ENCODE measurements at places on chromosomes 12 and 14.

GRCh38 chr12:70246580-70246979 lies 3.3 kb downstream of the CNOT2 start:
- DNase-seq = no peak

DNA sequence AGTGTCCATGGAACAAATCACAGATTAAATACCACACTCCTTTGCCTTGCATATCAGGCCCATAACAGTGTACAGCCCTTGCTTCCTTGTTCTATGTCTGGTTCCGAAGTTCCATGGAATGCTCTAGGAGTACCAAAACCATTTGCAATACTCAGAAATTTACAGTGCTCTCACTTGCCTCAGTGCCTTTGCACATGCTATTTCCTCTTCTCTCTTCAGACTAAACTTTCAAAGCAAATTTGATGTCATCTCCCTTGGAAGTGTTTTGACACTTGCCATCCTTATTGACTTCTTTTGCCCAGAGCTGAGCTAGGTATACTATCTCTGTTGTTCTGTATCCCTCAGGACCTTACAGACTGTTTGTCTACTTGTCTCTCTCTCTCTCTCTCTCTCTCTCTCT lies 6.1 kb downstream of the ANO4 start:
- no peak for DNase-seq

DNA sequence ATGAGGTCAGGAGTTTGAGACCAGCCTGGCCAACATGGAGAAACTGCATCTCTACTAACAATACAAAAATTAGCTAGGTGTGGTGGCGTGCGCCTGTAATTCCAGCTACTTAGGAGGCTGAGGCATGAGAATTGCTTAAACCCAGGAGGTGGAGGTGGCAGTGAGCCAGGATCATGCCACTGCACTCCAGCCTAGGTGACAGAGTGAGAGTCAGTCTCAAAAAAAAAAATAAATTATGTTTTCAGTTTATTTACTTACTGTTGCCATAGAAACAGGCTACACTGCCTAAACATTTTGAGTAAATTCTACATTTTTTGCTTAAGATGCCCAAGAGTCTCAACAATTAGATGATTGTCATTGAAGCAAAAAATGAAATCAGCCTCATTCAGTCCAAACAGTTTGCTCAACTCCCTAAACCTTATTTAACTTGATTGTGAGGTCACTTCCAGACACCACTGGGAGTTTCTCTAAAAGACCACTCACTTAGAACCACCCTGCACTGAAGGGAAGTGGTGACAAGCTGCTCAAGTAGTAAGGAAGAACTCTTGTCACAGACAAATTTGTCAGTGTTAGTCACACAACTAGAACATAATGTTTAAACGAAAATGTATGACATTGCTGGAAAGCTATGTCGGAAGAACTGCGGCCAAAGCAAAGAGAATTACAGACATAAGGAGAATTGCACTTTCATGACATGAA lies 9.8 kb upstream of the GNPNAT1 start:
- DNase-seq = no peak

DNA sequence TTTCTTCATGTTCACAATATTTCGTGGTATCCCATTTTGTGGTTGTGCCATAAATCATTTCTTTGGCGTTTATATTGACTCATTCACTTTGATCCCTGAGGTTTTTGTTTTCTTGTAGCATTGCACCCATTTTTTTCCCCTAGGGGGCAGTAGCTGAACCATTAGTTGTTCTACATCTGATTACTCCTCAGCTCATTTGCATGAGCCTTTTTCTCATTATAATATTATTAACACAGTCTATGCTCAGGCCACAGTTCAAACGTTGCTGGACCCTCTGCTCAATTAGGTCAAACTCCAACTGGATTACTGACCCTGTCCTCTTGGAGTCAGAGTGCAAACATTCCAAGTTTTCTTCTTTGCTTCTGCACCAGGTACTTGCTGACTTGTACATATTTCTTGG lies 475.4 kb upstream of the SEL1L start:
- no peak for DNase-seq

GRCh38 chr14:79791055-79791732 lies 420.1 kb downstream of the DIO2 start:
- no peak for DNase-seq

DNA sequence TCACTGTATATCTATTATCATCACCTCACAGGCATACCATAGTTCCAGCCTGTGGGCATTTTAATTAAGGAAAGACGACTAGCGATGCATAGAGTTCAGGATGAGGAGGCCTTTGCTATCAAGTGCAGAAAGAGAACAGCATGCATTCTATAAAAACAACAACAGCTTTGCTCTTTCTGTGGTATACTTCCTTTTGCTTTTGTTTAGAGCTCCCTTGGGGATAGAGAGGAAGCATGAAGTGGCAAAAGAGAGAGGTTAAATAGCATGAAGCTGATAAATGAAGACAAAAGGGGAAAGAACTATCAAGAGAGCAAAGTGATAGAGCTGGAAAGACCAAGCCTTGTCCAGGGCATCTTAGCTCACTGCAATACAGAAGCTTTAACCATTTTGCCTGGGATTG lies 23.5 kb downstream of the IFNG-AS1 start:
- DNase-seq = no peak

DNA sequence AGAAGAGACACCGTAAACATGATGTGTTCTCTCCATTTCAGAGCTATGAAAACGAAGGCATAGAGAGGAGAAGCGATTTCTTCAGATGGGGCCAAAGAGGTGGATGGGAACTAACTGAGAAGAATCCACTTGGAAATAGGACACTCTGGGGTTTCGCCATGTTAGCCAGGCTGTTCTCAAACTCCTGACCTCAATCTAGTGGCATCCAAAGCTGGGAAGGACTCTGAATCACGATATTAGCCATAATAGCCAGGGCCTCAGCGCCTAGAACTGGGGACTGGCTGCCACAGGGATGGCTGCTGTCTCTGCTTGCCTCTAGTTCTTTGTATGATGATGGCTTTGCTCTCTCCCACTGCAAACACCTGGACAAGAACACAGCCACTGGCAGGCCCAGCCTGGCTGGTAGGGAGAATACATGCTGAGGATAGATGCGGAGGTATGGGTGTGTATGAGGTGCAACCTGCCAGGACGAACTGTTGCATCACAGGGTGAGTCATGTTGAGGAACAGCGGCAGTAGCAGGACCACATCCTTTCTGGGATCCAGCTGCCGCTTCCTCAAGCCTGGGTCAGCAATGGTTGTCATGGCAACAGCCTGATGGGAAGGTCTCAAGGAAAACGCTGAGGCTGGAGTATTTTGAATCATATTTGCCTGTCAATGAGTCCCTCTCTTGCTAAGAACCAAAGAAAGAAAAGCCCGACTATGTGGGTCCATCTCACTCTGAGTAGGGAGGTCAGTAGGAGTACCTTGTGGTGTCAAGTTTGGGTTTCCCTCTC lies 31.1 kb downstream of the CCDC177 start:
- peak; percentile 7 for DNase-seq

DNA sequence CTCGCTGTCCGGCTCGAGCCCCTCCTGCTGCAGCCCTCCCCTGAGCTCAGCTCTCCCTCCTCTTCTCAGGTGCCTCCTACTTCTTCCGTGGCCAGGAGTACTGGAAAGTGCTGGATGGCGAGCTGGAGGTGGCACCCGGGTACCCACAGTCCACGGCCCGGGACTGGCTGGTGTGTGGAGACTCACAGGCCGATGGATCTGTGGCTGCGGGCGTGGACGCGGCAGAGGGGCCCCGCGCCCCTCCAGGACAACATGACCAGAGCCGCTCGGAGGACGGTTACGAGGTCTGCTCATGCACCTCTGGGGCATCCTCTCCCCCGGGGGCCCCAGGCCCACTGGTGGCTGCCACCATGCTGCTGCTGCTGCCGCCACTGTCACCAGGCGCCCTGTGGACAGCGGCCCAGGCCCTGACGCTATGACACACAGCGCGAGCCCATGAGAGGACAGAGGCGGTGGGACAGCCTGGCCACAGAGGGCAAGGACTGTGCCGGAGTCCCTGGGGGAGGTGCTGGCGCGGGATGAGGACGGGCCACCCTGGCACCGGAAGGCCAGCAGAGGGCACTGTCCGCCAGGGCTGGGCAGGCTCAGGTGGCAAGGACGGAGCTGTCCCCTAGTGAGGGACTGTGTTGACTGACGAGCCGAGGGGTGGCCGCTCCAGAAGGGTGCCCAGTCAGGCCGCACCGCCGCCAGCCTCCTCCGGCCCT lies 22.8 kb downstream of the MMP17 start:
- no peak for DNase-seq

DNA sequence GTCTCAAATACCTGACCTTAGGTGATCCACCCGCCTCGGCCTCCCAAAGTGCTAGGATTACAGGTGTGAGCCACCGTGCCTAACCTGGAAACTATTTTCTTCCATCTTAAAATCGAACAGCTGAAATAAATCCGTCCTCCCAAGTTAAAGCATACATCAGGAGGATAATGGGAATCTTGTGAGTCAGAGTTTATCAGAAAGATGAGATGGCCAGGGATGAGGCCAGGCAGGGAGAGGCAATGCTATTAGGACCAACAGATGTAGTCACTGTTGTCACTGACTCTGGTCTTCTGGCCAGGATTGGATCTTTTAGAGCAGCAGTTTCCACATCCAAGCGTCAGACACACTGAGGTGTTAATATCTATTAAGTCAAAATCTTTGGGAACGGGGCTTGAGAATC lies 61.7 kb upstream of the USP44 start:
- no peak for DNase-seq

DNA sequence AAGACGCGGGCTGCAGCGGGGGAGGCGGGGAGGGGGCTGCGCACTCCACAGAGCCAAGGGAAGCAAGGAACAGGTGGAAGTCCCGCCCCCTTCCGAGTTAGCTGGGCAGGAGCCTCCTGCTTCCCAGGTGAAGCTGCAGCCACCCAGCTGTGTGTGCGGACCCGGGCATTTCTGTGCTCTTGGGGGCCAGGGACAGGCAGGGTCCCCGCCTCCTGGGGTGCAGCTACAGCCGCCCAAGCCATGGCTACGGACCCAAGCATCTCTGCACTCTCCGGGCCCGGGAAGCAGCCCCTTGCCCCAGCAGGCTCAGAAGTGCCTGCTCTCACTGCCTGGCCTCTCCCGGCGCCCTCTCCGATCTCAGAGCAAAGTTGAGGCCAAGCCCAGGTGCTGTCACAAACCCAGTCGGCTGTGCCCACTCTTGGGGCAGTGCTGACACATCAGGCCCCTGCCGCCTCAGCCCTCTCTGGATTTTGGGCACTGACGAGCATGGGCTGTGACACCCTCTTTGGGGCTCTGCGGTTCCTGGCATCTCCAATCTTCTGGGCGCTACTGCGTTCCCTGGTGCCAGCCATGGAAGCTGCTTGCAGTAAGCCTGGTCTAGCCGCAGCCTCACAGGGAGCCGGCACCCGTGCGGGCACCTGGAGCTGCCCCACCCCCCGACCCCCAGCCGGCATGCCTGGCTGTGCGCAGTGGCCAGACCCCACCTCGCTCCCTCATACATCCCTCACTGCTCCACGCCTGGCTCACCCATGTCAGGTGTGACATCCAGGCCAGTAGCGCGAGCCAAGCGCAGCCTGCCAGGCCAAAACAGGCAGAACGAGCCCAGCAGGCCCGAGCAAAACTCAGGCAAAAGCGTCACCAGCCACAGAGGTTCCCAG lies 8.5 kb upstream of the MGAT4C start:
- no peak for DNase-seq

- DNase-seq = no peak
Measured at GRCh38 chr12:88519802-88520435, 60.4 kb downstream of the KITLG start.

- DNase-seq = no peak
Measured at GRCh38 chr12:89901906-89902642, 193.4 kb upstream of the ATP2B1 start.

GRCh38 chr14:69708586-69709560 lies 58.1 kb upstream of the SRSF5 start:
- peak; percentile 20 for DNase-seq

- DNase-seq = no peak
Measured at GRCh38 chr12:3145033-3145432, 67.9 kb downstream of the TSPAN9 start.

DNA sequence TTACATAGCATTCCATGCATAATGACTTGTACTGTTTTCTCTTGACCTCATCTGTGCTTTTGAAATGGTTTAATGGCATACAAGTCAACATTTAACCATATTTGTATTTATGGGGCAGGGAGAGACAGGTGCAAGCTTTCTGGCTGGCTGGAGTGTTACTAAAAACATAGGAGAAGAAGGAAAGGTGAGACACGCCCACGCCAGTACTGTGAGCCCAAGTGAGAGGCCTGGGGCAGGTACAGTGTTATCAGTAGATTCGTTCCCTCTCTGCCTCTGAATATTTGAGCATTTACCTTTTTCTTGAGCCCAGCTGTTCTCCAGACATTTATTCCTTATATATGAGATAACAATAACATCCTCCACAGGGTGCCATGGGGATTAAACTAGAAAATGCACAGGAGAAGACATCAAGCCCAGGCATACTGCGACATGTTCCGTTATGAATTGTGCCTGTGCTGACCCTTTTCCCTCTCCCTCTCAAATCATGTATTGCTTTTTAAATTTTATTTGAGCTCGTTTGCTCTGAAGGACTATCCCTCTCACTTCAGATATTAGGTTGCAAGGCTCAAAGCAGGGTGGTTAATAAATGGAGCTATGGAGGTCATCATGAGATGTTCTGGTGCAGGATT lies 34.6 kb upstream of the TUBA1C start:
- no peak for DNase-seq

DNA sequence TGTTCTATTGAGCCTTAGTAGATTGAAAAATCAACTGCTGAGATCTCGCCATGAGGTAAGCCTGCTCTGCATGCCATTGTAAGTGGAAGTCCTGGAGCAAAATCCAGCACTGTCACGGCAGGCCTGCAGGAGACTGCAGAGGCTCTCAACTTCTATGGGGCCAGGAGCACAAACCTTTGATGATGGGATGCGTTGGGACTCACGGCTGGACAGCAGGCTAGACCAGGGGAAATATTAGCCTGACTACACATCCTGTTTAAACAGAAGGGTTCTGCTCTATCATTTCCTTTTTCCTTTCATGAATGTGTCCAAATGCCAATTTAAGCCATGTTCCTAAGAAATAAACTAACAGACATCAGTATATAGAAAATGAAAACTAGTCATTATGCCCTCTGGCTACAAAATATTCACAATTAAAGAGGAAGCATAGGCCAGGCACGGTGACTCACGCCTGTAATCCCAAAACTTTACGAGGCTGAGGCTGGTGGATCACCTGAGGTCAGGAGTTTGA lies 33.9 kb upstream of the RASSF8 start:
- no peak for DNase-seq

DNA sequence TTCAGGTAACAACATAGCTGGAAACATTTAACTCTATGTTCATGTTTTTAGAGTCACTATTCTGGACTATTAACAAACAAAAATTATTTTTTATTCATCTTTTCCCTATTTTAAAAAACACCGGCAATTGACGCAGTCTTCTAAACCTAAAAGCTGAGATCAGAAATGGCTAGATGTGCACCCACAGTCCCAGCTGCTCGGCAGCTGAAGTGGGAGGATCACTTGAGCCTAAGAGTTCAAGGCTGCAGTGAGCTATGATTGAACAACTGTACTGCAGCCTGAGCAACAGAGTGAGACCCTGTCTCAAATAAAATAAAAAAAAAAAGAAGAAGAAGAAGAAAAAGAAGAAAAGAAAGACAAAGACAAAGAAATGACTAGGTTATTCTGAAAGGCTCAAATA lies 64.5 kb downstream of the PAX9 start:
- no peak for DNase-seq
